CD4-positive, alpha-beta T cell treated with Interferon alpha-2 for 1 hour (primary cell): ENCODE measurements at places on chromosomes 16 and 17.
A peak's percentile ranks its signal among the peaks of the same experiment; 100 is the strongest.

DNA sequence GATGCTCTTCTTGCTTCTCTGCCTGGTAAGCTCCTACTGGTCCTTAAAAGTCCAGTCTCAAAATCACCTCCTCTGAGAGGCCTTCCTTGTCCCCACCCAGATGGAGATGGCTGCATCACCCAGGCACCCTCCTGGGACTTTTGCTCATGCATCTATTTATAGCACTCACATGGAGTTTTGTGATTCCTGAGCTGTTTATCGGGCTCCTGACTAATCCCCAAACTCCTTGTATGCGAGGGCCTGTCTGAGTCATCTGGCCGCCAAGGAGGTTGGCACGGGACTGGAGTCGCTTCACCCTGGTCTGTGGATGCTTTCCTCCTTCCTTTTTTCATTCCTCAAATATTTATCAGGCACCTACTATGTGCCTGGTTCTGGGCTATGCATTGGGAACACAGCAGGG is 2.3 kb upstream of the MAP2K3 start:
- DNase-seq, result no peak

DNA sequence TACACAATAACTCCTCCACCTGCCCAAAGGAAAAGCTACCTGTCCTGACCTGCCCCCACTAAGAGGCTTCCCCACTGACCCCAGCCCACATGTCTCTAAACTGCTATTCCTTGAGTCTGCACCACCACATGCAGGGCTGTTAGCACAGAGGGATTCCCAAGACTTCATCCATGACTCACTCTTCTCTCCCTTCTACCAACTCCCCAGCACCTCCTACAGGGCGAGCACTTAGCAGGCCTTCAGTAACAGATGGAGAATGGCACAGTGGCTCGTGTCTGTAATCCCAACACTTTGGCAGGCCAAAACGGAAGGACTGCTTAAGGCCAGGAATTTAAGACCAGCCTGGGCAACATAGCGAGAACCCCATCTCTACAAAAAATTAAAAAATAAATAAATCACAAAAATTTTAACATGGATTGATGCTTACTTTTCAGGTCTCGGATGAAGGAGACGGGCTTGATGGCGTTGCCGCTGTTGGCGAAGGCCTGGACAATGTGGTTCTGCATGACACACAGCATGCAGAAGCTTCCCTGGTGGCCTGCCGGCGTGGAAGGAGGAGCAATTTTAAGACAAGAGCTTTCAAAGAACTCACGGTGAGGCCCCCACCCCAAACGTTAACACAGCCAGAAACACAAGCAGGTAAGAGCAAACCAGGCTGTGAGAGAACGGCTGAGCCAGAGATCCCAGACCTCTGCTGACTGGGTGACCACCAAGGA is 12.0 kb downstream of the USP36 start:
- no peak for DNase-seq

DNA sequence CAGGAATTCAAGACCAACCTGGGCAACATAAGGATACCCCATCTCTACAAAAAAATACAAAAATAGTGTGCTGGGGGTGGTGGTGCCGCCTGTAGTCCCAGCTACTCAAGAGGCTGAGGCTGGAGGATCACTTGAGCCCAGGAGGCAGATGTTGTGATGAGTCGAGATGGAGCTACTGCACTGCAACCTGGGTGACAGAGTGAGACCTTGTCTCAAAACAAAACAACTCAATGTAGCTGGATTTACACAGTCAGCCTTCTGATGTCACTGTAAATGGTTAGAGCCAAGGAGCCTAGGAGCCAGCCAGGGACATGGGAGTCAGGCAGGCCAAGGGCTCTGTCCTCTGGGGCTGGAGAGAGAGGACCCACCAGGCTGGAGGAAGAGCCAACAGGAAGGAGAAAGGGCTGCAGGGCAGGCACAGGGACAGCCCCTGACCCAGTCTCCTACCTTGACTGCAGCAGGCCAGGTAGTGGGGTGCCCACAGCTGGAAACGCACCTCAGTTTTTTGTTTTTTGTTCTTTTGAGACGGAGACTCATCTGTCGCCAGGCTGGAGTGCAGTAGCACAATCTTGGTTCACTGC is 8.4 kb downstream of the CDIPT start:
- no peak for DNase-seq

GRCh38 chr16:266258-267164 is 9.2 kb downstream of the RGS11 start:
- no peak for DNase-seq

- DNase-seq, result no peak
These were observed 30.7 kb downstream of the DYNLL2 start for GRCh38 chr17:58113947-58114346.

DNA sequence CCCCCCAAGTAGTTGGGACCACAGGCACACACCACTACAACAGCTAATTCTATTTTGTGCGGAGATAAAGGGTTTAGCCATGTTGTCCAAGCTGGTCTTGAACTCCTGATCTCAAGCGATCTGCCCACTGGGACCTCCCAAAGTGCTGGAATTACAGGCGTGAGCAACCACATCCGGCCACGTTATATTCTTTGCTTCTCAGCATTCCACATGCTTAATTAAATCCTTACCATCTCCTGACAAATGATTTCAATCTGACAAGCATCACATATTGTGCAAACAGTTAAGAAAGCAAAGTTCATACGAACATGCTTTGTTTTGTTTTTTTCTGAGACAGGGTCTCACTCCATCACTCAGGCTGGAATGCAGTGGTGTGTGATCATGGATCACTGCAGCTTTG is 18.2 kb downstream of the HIGD1B start:
- no peak for DNase-seq

DNA sequence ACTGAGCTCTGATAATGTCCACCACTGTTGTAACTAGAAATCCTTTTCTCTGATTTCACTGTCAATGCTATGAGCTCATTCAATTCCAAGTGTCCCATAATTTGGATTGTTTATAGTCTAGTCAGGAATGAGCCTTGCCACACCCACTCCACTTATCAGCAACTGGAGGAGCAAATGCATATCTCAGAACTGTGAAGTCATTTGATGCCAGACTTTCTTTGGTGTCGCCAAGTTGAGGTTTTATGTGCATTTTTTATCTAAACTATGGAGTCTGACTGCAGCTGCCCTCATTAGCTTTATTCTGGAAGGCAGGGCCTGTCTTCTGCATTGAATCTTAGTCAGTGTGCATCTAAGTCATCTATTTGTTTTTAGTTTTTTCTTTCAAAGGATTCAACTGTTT is 361.3 kb downstream of the PMP22 start:
- no peak for DNase-seq

GRCh38 chr16:89168381-89169189 is 3.0 kb upstream of the CDH15 start:
- no peak for DNase-seq

DNA sequence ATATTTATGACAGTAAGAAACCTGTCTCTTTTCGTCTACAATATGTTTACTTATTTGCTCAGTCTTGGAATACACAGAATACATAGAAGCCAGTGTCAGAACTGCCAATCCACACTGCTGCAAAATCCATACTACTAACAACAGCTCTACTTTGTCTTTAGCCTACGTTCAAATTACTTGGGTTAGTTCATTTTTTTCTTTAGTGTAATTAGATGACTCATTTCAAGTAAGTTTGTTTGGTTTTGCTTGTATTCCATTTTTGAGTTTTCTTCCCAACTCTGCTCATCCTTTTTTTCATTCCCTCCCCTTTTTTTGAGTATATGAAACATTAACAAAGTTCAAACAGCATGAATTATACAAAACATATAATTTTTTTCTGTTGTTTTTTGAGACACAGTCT is 16.9 kb downstream of the CMC2 start:
- DNase-seq, result no peak

GRCh38 chr16:30785126-30786106 is 1.6 kb downstream of the ZNF629 start:
- DNase-seq, result no peak

DNA sequence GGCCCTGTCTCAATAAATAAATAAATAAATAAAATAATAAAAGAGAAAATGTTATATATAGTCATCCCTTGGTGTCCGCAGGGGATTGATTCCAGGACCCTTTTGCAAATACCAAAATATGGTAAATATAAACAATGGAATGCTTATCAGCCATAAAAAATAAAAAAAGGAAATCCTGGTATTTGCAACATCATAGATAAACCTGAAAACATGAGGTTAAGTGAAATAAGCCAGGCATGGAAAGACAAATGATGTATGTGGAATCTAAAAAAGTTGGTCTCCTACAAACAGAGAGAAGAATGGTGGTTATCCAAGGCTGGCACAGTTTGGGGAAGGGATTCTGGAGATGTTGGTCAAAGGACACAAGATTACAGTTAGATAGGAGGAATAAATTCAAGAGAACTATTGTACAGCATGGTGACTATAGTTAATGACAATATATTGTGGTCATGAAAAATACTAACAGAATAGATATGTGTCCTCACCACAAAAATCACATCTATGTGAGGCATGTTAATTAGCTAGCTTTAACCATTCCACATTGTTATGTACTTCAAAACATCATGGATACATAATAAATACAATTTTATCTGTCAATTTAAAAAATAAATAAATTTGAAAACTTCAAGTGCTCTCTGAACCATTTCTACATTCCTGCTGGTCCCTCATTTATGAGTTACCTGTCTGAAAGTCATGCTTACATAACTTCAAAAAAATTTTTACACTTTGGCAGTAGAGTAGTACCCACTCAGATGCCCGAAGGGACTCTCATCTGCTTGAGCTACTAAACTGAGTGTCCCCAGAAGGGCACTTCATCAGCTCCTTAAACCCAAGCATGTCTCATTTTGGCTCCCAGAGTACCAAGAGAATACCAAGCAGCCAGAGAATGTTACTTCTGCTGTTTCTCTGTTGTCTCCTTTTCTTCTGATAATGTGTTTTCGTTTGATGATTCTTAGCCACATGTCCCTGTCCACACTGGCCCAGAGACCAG is 26.6 kb downstream of the N4BP1 start:
- no peak for DNase-seq

DNA sequence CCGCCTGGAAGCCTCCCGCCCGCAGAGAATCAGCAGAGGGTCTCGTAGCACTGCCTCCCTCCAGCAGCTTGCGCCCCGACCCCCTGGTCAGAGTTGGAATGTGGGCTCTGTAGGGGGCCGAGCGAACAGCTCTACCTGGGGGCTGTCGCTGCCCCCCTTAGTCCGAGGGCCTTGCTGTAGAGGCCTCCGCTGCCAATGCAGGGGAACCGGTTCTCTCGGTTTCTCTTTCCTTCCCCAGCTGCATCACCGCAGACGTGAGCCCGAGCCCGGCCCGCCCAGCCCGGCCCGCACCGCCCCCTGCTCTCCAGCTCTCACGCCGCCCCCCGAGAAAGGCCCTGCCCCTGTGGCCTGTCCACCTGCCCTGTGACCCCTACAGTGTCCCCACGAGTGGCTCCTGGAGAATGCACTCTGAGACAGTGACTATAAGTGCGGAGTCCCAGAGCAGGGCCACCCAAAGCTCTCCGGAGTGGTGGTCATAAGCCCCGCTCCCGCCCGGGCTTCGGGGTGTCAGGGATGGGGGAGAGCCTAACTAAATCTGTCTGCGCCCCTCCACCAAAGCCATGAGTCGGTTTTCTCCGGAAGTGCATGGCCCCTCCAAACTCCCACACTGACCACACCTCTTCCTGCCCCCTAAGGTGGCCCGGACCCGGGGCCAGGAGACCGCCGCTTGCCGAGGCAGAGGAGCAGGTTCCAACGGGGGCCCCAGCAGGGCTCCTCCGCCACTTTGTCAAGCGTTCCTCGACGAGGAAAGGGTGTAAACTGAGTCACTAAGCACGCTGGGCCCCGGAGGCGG is 1.7 kb downstream of the ARHGAP27 start:
- peak; percentile 61 for DNase-seq

DNA sequence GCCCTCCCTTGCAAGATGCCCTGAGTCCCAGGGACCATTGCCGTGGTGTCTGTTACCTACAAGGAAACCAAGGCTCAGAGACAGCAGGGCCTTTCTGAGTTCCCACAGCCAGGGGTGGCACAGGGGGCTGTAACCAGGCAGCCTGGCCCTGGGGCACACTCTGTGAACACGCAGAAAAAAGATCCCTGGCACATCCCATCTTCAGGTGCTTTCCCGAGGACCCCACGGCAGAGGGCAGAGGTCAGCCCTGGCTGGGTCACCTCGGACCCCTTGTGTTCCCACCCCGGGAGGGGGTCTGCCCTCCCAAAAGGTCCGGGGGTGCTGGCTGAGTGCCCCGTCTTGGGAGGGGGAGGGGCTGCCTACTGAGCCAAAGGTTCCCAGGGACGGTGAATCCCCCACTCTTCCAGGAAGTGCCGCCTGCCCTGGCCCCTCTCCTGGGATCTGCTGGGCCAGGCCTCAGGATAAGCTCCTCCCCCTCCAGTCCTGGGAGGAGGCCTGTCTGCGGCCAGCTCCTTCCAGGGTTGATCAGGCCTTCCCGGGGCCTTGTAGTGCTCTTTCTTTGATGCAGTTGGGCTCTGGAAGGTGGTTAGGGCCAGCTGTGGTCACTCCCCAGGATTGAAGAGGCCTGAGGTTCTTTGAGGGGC is 8.1 kb downstream of the GLIS2 start:
- no peak for DNase-seq

GRCh38 chr16:67661101-67661761 is 471 bp downstream of the PARD6A start:
- no peak for DNase-seq

GRCh38 chr17:78510141-78511075 is 66.8 kb downstream of the DNAH17 start:
- DNase-seq, result no peak
